ENCODE measurements at places on chromosomes 7 and 10. TPM values are rescaled to one million over a fixed set of nuclear protein-coding genes. Genes with fewer than 3 reads are reported as not detected.

Gene SLC26A3
- total RNA-seq, result 0.44 TPM

Gene OR6V1
- not detected for total RNA-seq

Gene AKR1D1
- total RNA-seq, result 0.14 TPM

Gene EPC1
- total RNA-seq, result 22.2 TPM

DNA sequence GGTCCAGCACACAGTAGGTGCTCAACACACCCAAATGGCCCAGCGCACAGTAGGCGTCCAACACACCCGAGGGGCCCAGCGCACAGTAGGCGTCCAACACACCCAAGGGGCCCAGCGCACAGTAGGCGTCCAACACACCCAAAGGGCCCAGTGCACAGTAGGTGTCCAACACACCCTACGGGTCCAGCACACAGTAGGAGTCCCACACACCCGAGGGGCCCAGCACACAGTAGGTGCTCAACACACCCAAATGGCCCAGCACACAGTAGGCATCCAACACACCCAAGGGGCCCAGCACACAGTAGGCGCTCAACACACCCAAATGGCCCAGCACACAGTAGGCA lies 80.8 kb downstream of the FOXL3 start:
- H3K36me3 ChIP-seq, result no peaks in the 10 kb centered on the region
- no peak overlapping the region for H3K27ac ChIP-seq
- peaks cover 13% of the 10 kb centered on the region for H3K4me1 ChIP-seq

DNA sequence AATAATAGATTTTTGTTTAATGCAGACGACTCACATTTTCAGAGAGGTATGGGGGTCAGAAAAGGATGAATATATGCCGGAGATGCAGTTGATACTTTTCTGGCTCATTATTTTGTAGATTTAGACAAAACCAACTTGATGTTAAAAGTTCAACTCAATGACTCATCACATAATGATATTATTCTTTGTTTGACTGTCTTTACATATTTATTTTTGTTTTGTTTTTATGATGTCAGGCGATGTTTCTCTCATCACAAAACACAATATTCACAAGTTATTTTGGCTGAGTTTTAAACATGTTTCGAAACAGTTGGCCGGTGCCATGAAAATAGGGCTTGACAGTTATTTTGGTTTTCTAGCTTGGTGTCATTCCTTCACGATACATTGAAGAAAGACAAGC lies 1.3 kb downstream of the GJD4 start:
- H3K27ac ChIP-seq, result no peak overlapping the region
- peaks cover 11% of the 10 kb centered on the region for H3K36me3 ChIP-seq
- no peak overlapping the region for H3K4me3 ChIP-seq

GRCh38 chr7:158050441-158050977 lies 537.1 kb downstream of the PTPRN2 start:
- H3K27me3 ChIP-seq, result peaks cover 3% of the 10 kb centered on the region
- no peak overlapping the region for H3K4me3 ChIP-seq
- H3K36me3 ChIP-seq, result peaks cover 25% of the 10 kb centered on the region
